Activated CD8-positive, alpha-beta T cell treated with anti-CD3 and anti-CD28 coated beads for 36 hours (primary cell): ENCODE measurements at places on chromosomes 3 and 15. TPM values are rescaled to one million over a fixed set of nuclear protein-coding genes. Genes with fewer than 3 reads are reported as not detected.

The LTF gene
- not detected for total RNA-seq

The A4GNT gene
- not detected for total RNA-seq

The ZIC4 gene
- not detected for total RNA-seq

The KY gene
- not detected for total RNA-seq

The ATP8B4 gene
- total RNA-seq = 4.6 TPM

The CCDC13 gene
- total RNA-seq = 0.29 TPM

The DNAH1 gene
- total RNA-seq = 9.2 TPM

The TMC3 gene
- not detected for total RNA-seq

The MOBP gene
- total RNA-seq = not detected

The NLGN1 gene
- not detected for total RNA-seq

The SOX14 gene
- total RNA-seq = not detected

The P2RY14 gene
- 0.51 TPM for total RNA-seq

The WWTR1 gene
- total RNA-seq = 0.40 TPM

The GOLGA8N gene
- total RNA-seq = 7.4 TPM

The FILIP1L gene
- 0.13 TPM for total RNA-seq

The AADACL2 gene
- not detected for total RNA-seq

The IRAK2 gene
- total RNA-seq = 3.0 TPM

The SMAD6 gene
- 0.41 TPM for total RNA-seq

The HDAC11 gene
- total RNA-seq = 1.8 TPM

The SPTBN5 gene
- total RNA-seq = 0.11 TPM

The ZNF717 gene
- 14.2 TPM for total RNA-seq

The NGRN gene
- total RNA-seq = 22.2 TPM
